MG63 (cell line): ENCODE measurements at places on chromosomes 6 and 20. TPM values are rescaled to one million over a fixed set of nuclear protein-coding genes. Genes with fewer than 3 reads are reported as not detected.
A peak's percentile ranks its signal among the peaks of the same experiment; 100 is the strongest.

ACSS1 gene
- 0.10 TPM in 1 of 2 replicates, not detected in the other for total RNA-seq

SCUBE3 gene
- total RNA-seq: 2.5 and 4.2 TPM in 2 replicates

MCCD1 gene
- not detected in 2 replicates for total RNA-seq

HMGA1 gene
- 65.7 and 74.6 TPM in 2 replicates for total RNA-seq

FOXS1 gene
- 0.07 TPM in 1 of 2 replicates, not detected in the other for total RNA-seq

RNF144B gene
- 1.9 and 4.3 TPM in 2 replicates for total RNA-seq

MRAP2 gene
- 3.1 and 3.5 TPM in 2 replicates for total RNA-seq

C20orf204 gene
- total RNA-seq: 0.95 and 1.3 TPM in 2 replicates

MYL9 gene
- 1.3 TPM in 1 of 2 replicates, not detected in the other for total RNA-seq

- DNase-seq: no peak
Observed at GRCh38 chr6:146861029-146861563, 262.3 kb downstream of the ADGB start.

GRCh38 chr6:90544081-90544480 is 42.8 kb downstream of the MAP3K7 start:
- DNase-seq: no peak

- no peak for DNase-seq
Observed at GRCh38 chr20:49229381-49229780, 10.2 kb downstream of the DDX27 start.

DNA sequence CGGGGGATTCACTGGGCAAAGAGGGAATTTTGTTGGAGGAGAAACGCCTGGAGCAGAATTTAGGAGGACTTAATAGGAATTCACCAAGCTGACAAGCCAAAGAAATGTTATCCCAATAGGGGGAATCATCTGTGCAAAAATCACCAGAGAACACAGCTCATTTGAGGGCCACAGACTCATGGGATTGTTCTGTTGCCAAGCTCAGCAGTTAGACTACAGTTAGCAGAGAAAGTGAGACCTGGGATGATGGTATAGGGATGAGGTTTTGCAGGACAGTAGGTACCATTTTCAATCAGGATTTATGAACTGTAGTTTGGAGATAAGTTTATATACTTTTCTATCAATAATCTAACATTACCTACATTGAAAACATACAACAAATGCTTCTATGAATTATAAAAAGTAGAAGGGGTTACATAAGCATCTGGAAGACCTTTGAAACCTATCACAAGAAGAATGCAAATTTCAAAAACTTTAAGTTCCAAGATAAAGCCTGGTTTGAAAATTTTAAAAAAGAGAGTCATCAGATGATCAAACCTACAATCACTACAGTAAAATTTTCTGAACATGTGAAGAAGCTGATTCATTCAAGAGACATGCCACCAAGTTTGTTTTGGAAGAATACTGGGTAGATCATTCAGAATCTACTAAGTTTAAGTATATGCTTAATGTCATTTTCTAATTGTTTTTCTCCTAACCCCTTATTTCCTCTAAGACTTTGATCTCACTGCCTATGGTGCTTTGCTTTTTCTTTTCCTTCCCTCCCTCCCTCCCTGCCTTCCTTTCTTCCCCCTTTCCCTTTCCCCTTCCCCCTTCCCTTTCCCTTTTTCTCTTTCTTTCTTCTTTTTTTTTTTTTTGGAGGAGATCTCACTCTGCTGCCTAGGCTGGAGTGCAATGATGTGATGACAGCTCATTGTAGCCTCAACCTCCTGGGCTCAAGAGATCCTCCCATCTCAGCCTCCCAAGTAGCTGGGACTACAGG is 81.5 kb downstream of the KIF13A start:
- no peak for DNase-seq

DNA sequence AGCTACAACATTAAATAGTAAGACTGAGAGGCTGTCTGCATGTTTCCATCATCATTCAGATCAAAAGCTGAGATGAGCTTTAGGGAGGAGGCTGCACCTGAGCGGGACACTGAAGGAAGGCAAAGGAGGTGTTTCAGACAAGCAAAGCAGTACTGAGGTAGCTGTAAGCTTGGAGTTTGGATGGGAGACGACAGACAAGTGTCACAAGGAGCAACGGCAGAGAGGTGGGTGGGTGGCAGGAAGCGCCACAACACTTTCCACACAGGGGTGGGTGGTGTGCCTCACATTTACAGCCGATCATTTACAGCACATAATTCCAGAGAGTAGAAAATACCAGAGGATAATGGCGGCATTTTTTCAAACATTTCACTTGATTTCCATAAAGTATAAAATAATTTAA is 205.5 kb upstream of the SHLD1 start:
- DNase-seq: no peak

DNA sequence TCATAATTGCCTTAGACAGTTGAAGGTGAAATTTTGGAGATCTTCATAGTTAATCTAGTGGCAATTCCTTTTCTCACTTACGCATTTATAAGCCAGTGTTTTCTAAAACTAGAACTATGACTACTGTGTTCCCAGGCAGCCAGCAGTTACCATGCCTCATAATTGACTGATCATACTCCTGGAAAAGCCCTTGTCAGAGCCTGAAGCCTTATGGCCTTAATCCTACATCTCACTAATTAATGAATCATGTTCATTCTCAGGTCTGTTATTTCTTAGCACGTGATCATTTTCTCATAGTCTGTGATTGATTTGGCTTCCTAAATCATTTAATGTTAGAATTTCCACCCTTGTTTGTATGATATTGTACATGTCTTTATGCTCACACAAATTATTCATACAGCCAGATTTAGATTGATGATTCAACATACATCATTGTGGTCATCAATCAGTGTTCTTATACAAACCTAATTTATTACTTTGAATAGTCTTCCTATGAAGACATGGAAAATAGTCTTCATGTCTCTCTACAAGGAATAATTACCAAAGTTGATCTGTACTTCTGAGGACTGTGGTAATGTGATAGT is 132.6 kb upstream of the ASCC3 start:
- no peak for DNase-seq

DNA sequence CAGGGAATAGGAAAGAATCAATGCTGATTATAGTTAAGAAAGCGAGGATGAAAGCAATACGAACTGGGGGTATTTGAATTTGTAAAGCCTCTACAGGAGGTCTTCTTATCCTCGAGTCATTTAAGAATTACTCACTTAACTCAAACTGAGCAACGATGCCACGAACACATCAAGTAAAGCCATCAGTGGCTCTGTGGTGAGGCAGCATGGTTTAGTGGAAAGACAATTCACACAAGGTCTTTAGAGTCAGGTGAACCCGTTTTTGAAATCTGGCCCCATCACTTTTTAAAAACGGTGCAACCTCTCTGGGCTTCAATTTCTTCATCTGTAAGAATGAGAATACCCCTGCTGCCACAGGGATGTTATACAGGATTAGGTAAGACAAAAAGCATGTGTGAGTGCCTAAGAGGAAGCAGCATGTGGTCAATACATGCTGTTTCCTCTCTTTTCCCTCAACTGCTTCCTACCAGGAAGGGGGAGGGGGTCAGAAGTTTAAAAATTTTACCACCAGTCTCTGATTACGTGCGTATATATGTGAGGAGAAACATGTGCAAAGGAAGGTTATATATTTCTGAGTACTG is 162.0 kb downstream of the BTBD9 start:
- no peak for DNase-seq

DNA sequence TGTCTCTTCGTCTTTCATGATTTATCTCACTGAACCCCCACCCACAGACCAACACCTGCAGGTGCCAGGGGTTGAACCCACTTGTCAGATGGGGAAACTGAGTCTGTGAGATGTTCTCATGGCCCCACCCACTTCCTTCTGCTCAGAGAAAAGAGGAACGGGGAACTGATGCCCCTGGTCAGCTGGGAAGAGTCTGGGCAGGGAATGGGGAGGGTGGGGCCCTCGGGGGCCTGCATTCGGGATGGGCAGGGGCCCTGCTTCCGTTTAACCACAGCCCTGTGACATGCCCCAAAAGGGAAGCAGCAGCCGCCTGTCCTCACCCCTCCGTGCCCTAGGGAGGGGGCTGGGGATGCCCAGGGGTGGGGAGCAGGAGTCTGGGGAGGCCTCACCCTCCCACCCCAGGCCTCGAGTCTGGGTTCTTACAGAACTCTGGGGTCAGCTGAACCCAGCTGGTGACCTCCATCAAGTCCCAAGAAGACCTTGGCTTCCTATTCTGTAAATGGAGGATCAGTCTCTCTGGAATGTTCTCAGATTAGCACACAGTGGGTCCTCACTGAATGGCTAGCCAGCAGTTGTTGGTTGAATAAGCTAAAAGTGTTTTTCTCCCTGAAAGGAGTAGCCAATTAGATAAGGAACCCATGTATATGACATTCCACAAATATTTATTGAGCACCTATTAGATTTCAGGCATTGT is 81.5 kb downstream of the CEBPB start:
- no peak for DNase-seq

GRCh38 chr6:150297327-150298029 is 71.3 kb upstream of the IYD start:
- DNase-seq: peak; percentile 11

DNA sequence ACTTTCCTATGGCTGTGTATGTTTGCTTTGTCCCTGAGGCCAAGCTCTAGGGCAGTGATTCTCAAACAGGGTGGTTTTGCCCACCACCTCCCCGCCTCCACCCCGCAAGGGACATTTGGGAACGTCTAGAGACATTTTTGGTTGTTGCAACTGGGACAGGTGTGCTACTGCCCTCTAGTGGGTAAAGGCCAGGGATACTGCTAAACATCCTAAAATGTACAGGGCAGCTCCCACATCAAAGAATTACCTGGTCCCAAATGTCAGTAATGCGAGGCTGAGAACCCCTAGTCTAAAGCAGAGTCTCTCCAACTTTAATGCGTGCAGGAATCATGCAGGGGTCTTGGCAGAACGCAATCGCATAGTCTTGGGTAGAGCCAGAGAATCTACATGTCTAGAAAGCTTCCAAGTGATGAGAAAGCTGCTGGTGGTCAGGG is 5.1 kb downstream of the KCNS1 start:
- DNase-seq: peak; percentile 68

DNA sequence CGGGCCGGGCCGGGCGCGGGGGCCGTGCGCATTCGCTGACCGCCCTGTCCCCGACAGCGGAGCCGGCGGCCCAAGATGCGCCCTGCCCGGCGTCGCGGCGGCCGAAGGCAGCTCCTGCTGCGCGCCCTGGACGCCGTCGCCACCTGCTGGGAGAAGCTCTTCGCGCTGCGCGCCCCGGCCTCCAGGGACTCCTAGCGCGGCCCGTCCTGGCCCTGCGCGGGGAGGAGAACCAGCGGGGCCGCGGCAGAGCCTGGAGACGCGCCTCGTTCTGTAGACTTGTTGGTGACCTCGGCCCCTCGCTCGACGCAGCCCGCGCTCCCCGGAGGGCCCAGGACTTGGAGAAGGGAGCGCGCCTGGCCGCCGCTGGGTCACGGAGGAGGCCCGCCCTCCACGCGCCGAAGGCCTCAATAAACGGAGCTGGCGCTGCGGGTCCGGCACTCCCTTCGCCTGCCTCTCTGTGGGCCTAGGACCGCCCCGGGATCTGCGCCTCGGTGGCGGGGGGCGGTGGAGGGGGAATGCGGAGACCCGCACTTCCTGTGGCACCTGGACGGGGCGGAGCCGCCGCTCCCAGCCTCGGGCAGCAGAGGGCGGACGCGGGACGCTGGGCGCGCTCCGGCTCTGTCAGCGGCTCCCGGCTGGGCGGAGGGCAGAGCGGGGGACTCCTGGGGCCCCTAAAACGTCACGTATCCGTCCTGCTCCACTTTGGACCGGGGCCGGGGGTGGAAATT is 2.7 kb downstream of the C20orf204 start:
- DNase-seq: peak; percentile 75

- DNase-seq: no peak
Observed at GRCh38 chr6:116217069-116217468, 36.8 kb downstream of the TSPYL4 start.

GRCh38 chr6:71602385-71603007 is 283.9 kb upstream of the RIMS1 start:
- DNase-seq: peak; percentile 56

DNA sequence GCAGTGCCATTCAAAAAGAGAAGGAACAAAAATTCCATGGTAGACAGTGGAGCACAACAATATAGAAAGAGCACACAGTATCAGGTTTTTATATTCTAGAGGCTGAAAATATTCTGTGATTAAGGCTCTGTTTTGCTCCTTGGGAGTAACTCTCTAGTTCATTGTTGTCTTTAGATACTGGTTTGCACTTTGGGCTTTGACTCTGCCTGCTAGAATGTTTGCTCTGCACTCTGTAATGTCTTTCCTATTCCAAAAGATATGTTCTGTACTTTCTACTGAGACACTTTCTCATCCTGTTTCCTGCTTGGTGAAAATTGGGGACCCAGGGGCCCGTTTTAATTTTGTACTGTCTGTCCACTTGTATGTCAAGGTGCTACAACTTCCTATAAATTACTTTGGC is 564.7 kb downstream of the BMP2 start:
- no peak for DNase-seq

DNA sequence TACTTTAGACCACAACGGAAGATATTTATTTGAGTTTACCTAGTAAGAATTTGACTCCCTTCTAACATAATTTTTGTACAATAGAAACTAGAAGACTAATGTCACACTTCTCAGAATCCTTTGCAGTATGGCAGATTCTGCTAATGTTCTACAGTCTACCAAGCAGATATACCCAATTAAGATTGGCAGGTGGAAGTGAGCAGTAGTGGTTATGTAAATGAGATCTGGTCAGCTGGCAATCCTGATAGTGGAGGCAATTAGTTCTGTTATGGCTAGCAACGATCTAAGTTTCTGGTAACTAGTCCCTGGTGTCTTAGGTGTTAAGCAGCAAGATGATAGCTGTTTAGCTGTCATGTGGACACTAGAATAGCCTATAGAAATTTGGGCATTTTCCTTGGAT is 101.0 kb downstream of the CENPW start:
- DNase-seq: no peak

DNA sequence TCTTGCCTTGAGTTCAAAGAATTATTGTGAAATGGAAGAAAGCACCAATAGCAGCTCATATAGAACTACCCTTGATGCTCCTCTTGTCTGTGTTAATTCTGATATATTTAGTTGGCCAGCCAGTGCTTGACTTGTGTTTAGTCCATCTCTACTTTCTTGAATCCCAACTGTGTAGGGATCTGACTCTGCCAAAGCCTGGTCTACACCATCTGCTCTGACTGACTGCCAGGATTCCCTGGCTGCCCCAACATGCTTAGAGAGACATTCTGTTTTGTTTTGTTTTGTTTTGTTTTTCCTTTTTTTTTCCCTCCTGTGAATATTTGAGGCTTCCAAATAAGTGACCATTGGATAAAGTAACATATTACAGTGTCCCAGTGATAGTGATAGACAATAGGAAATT is 953.7 kb upstream of the MANEA start:
- DNase-seq: no peak

GRCh38 chr6:26457264-26457805 is 420 bp upstream of the BTN2A1 start:
- peak; percentile 26 for DNase-seq

- peak; percentile 15 for DNase-seq
Observed at GRCh38 chr6:25883536-25883935, 9.5 kb upstream of the SLC17A3 start.

DNA sequence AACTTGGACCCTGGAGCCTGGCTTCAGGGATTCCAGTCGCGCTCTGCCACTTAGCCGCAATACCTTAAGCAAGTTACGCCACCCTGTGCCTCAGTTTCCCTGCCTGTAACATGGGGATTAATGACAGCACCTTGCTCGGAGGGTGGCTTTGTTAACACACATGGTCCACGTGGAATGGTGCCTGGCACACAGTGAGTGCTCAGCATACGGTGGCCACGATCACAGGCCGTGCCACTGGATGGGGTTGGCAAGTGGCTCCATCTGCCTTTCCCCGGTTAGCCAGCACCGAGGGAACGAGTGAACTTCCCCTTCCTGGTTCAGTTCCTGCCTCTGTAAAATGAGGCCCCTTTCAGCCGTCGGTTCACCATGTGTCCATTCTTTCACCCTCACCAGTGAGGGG is 17.2 kb downstream of the C6orf132 start:
- no peak for DNase-seq

GRCh38 chr6:166313255-166314070 is 5.3 kb upstream of the PRR18 start:
- DNase-seq: peak; percentile 38

GRCh38 chr6:104656235-104656634 is 203.5 kb downstream of the HACE1 start:
- DNase-seq: no peak
